ENCODE measurements at places on chromosomes 2 and 18.

- DNase-seq, result no peak
Measured at GRCh38 chr2:49404108-49404507, 249.8 kb upstream of the FSHR start.

DNA sequence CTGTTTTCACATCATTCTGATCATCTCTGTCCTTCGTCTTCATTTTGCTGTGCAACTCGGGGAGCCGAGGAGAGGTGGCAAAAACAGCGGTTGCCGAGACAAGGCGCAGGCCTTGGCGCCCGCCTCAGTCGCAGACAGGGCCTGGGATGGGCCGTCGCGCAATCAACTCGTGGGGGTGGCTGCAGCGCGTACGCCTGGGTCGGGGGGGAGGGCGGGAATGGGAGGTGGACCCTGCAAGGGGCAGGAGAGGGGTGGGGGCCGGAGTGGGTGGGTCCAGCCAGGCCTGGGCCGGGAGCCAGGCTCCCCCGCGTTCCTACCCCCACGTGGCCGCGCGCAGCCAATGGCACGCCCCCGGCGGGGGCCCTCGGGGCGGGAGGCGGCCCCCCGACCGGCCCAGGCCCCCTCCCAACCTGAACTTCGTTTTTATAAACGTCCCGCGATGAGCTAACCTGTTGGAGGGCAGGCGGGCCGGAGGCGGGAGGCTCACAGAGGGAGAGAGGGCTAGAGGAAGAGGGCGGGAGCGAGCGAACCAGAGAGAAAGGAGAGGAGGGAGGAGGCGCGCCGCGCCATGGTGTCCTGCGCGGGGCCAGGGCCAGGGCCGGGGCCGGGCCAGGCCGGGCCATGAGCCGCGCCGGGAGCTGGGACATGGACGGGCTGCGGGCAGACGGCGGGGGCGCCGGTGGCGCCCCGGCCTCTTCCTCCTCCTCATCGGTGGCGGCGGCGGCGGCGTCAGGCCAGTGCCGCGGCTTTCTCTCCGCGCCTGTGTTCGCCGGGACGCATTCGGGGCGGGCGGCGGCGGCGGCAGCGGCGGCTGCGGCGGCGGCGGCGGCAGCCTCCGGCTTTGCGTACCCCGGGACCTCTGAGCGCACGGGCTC lies at the start of gene HOXD13:
HOXD13 (plus strand) TSS at position 452 of the 875 bp plus-strand sequence; CDS start at position 622, 170 bp downstream.
- DNase-seq, result no peak

DNA sequence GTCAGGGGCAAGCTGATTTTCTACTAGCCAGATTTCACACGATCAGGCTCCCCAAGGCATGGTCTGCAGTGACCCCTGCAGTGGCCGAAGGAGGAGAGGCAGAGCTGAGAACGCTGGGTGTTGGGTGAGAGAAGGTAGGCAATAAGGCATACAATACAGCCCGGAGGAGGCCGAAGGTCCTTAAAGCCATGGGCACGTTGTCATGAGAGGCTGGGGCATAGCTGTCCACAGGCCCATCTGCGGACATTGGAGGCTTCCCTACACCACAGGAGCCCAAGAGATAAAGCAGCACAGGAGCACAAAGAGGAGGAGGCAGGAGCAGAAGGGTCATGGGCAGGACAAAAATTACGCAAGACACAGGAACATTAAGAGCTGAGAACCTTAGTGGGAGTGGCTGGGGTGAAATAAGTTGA lies 16.7 kb upstream of the BZW1 start:
- no peak for DNase-seq

GRCh38 chr2:100039291-100039980 lies 103.0 kb downstream of the AFF3 start:
- no peak for DNase-seq

DNA sequence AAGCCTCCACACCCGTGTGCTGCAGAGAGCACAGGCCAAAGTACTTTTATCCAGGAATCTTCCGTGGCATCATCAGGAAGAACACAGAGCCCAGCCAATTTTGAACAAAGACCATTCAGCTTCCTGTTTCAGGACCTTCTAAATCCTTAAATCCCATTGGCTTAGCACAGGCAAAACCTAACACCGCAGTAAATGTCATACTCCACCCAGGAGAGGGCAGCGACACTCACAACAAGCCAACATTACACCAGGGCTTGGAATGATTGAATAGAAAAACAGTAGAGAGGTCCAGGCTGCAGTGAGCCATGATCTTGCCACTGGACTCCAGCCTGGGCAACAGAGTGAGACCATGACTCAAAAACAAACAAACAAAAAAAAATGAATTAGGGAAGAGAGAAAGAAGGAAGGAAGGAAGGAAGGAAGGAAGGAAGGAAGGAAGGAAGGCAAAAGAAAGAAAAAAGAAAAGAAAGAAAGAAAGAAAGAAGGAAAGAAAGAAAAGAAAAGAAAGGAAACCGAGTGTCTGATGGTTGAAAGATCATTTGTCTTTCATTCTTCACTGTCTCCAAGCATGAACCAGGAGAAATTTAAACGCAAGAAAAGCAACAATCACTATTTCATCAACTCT lies 144.6 kb upstream of the SATB2 start:
- no peak for DNase-seq

GRCh38 chr2:42147641-42148274 lies 21.4 kb upstream of the EML4 start:
- DNase-seq, result no peak

GRCh38 chr2:157152362-157152761 lies 105.1 kb upstream of the GALNT5 start:
- DNase-seq, result no peak

- DNase-seq, result no peak
Measured at GRCh38 chr2:85459771-85460170, 41.3 kb downstream of the SH2D6 start.
